Mesendoderm (in vitro differentiated cells): ENCODE measurements at places on chromosomes 3 and 15.
A peak's percentile ranks its signal among the peaks of the same experiment; 100 is the strongest.

DNA sequence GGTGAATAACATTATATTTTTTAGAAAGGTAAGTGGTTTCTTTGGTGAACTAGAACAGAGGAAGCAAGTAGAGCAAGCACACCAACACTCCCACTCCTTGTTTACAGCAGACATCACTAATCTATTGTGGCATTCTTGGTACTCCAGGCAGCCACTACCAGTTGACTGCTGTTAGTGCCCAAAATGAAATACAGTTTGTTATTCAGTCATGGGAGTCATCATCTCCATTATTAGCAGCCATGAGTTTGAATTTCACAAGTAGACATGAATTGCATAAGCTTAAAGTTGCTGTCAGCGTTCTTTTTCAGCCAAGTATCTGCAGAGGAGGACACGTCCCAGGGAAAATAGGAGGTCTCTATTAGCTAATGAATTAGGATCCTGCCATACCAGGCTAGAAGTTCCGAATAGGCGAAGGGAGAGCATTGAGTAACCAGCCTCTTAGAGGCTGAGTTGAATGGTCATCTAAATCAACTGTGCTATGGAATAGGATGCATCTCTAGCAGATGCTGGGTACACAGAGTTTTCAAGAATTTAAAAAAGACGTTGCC lies 252.7 kb upstream of the ICE2 start:
- no peak for DNase-seq

DNA sequence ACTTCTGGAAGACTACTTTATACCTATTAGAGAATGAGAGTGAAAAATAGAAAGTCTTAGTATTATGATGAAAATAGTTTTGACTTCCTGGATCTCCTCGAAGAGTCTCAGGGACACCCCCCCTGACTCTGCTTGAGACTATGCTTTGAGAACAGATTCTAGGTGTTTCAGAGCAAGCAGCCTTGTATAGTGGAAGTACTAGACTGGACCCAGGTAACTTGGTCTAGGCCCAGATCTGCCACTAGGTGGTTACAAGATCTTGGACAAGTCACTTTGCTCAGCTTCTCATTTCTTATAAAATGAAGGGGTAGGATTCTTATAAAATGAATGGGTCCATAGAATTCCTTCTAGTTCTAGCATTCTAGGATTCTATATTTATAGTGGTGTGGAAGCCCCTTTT lies 9.1 kb downstream of the ABHD5 start:
- peak; percentile 44 for DNase-seq

- DNase-seq: no peak
Measured at GRCh38 chr3:183239046-183239445, 14.0 kb upstream of the B3GNT5 start.

DNA sequence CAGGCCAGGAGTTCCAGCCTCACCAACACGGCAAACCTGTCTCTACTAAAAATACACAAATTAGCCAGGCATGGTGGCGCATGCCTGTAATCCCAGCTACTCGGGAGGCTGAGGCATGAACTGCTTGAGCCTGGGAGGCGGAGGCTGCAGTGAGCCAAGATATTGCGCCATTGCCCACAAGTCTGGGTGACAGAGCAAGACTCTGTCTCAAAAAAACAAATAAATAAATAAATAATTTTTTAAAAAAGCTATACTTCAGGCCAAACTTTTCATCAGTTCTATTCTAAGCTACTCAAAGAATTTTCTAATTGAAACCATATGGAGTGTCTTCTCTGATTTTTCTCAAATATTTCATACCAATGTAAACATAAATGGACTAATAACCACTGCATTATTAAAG lies 43.5 kb downstream of the PHC3 start:
- DNase-seq: no peak
